D341Med (cell line): ENCODE measurements at places on chromosomes 5 and 9.
A peak's percentile ranks its signal among the peaks of the same experiment; 100 is the strongest.

GRCh38 chr5:163162645-163163044, 274.8 kb upstream of the CCNG1 start:
- DNase-seq = no peak

- DNase-seq = no peak
Observed at GRCh38 chr5:4571248-4571948, 568.7 kb upstream of the ADAMTS16 start.

DNA sequence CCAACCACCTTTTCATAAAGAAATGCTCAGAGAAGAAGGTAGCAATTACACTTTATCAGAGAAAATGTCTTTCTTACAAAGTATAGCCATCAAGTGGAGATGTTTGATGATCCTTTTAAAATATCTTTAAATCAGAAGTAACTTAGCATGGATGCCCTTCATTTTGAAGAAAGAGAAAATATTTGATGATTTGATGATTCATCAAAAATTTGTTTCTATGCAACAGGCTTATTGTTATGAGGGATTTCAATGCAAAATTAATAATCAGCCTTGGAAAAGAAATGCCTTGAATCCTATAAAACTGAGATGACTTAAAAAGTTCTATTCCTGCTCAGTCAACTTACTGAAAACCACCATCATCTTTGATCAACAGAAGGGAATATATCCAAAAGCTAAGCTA, 291.6 kb downstream of the MLLT3 start:
- no peak for DNase-seq

DNA sequence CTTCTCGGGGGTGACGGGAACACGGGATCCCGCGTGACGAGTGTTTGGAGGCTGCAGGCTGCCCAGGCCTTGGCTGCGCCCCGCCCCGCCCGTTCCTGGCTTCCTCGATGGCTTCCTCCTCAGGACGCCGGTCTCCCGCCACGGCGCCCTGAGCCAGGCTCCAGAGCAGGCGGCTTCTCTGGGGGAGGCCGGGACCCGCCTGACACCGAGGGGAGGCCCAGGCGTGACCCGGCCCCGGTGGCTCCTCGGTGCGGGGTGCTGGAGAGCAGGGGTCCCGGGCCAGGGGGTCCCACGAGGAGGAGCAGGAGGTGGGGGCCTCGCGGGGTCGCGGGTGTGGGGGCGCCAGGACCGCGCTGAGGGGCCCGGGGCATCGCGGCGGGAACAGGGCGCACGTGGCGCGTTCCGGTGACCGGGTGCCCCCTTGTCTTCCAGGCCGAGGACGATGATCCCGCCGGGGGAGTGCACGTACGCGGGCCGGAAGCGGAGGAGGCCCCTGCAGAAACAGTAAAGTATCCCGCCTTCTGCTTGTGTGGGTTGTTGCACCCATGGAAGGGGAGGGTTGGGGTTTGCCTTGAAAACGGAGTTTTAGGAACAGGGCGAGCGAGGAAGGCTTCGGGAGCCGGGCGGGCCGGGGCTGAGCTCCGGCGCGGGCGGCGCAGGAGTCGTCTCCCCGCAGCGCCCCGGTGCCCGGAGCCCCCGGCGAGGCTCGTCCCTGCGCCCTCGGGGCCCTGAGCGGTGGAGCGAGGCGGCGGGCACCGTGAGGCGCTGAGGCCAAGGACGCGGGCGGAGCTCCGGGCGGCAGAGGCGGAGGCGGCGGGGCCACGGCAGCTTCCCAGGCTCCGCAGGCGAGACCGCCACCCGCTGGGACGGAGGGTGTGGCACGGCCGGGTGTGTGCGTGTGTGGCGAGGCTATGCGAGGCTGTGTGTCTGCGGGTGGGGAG, 22.2 kb downstream of the AHRR start:
- peak; percentile 68 for DNase-seq

DNA sequence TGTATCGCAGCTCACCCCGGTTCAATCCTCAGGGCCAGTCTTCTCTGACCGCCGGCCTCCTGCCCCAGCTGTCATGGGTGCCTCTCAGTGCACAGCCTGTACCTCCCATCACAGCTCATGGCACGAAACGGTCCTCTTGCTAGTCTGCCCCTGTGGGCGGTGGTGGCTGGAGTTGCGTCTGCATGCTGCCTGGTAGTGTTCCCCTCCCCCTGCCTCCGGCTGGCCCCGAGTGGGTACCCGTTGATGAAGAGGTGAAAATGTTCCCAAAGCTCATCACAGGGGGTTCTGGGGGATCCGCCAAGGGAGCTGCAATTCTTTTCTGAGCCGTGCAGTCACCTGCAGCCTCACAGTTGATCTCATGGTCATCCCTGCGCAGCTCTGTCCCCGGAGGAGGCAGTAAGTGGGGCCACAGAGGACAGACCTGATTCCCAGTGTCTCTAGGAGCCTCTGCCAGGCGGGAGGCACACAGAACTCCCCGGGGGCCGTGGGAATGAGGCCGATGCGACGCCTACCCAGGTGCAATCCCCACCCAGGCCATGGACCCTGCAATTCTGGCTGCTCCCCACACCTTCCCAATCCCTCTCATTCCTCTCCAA, 34.7 kb upstream of the FIBCD1 start:
- no peak for DNase-seq

- no peak for DNase-seq
Observed at GRCh38 chr5:9251379-9251980, 294.4 kb downstream of the SEMA5A start.

GRCh38 chr5:147520450-147520849, 10.6 kb upstream of the DPYSL3 start:
- DNase-seq = no peak

- no peak for DNase-seq
Observed at GRCh38 chr9:33164138-33164809, 2.9 kb downstream of the B4GALT1 start.

DNA sequence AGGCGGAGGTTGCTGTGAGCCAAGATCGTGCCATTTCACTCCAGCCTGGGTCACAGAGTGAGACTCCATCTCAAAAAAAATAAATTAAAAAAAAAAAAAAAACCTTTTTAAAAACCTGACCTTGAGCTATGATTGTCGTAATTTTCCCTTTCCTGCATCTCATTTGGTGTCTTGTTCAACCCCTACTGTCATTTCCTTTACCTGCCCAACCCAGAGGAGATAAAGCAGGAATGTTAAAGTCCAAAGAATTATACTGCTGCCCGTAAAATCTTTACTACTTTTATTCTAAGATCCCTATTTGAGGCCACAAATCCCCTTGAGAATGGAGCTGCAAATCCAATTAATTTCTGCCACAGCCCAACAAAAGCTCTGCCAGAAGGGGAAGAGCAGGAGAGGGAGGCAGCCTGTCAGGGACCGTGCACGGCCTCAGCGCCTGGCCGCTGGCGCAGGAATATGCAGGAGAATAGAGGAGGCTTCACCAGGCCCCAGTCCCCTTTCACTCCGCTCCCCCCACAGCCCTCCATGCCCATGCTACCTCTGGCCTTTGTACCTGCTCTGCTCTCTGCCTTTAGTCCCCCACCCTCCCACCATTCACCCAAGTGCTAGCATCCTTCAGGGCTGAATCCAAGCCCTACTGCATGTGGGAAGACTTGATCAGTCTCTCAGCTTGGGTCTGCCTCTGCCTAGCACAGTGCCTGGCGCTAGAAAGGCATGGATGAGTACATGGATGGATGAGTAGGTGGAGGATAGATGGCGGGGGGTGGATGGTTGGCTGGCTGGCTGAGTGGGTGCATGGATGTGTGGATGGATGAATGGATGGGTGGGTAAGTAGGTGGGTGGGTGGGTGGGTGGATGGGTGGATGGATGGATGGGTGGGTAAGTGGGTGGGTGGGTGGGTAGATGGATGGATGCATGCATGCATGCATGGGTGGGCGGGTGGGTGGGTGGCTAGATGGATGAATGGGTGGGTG, 99.8 kb upstream of the SARDH start:
- DNase-seq = peak; percentile 77

- no peak for DNase-seq
Observed at GRCh38 chr5:175731756-175732465, 74.0 kb downstream of the HRH2 start.

- DNase-seq = no peak
Observed at GRCh38 chr5:127785098-127785927, 82.1 kb downstream of the CCDC192 start.

- no peak for DNase-seq
Observed at GRCh38 chr9:116355153-116355921, 201.7 kb downstream of the PAPPA start.

- DNase-seq = no peak
Observed at GRCh38 chr9:7137040-7137439, 379.3 kb downstream of the KDM4C start.

DNA sequence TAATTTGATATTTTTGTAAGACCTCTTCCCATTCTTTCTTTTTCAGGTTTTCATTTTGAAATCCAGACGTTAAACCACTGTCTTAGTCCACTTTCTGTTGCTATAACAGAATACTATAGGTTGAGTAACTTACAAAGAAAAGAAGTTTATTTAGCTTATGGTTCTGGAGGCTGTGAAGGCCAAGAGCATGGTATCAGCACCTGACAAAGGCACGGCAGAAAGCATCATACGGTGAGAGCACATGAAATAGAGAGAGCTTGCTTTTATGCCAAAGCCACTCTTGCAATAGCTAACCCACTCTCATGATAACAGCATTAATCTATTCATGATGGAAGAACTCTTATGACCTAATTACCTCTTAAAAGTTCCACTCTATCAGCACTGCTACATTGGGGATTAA, 255.6 kb upstream of the PDE4D start:
- no peak for DNase-seq

GRCh38 chr9:132806723-132807421, 71.2 kb downstream of the AK8 start:
- no peak for DNase-seq

GRCh38 chr5:15285901-15286583, 213.9 kb upstream of the FBXL7 start:
- DNase-seq = no peak

- DNase-seq = no peak
Observed at GRCh38 chr5:143004361-143005145, 234.4 kb downstream of the ARHGAP26 start.

DNA sequence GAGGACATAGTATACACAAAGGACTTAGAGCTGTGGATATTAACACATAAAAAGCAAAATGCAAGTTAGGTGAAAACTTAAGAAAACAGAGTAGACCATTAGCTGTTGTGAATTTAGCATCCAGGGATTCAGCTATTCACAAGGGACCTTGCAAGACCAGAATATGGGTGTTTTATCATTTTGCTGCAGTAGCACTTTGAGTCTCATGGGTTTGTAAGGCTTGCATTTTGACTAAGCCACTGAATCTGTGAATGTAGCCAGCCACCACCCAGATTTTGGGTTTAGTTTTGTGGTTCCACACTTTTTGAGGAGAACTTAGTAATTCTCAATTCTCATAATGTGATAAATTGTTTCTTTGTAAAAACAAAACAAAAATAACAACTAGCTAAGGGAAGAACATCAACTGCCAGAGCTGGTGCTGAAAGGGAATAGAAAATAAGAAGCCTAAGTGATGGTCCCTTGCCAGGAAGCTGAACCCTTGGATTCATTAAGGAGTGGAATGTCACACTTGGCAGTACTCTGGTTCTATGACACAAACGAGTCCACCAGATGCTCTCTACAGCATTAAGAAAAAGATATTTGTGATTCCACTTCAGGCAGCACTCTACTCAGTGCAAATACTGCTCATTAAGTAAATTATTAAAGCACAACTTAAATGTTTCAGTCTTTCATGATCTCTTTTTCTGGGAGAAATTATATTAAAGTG, 557.4 kb upstream of the ZNF462 start:
- DNase-seq = no peak

DNA sequence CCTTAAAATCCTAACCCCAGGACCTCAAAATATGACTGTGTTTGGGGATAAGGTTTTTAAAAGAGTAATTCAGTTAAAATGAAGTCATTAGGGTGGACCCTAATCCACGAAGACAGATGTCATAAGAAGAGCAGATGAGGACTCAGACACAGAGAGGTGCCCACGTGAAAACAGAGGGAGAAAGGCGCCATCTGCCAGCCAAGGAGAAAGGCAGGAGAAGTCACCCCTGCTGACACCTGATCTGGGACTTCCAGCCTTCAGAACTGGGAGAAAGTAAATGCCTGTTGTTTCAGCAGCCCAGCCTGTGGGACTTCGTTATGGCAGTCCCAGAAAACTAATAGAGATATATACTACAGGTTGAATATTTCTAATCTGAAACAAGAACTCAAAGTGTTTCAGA, 67.4 kb downstream of the ROR2 start:
- DNase-seq = peak; percentile 43

- no peak for DNase-seq
Observed at GRCh38 chr9:76873821-76874220, 32.1 kb downstream of the PRUNE2 start.

DNA sequence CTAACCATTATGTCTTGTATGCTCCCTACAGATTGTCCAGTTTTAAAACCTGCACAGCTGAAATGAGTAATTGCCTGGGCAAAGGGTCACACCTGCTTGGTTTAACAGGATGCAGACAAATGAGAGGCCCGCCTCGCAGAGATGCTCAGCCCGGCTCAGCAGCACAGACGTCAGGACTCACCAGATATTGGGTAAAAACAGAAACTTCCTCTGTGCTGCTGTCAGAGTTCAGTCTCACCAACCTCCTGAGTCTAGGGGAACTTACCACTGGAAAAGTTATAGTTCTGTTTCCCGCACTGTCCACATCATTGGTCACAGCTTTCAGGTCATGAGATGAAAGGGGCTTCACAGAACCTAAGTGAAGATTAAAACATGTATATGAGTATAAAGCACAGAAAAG, 152.5 kb downstream of the ESM1 start:
- no peak for DNase-seq

DNA sequence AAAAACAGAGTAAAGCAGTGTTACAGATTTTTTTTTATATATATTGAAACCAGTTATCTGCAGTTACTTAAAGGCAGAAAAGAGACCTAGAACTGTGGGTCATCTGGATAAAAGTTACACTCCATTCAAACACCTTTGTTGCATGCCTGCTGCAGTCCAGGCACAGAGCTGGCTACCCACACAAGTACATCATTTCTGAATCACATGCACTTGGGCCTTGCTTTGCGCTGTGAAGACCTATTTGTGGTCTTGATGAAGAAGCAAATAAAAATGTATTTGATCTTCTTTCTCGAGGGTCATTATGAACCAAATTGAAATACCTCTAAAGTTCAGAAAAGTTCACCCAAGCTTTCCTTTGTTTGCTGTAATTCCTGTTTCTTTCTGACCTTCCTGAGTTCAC, 503.0 kb upstream of the ZNF608 start:
- DNase-seq = no peak

DNA sequence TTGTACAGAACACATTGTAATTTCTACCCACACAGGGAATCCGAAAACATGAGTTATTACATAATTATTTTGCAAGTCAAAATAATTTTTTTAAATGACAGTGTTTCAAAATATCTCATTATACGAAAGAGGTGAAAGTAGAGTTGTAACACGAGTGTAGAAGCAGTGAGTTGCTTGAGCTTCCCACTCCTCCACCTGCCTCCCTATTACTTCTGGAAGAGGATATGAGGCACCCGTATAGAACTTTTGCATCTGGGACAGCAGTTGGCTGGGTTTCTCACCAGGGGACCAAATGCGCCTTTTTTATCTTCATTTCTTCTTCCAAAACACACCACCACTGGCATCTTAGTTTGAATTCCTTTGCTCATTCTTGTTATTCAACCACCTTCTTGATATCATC, 779.0 kb upstream of the COX7C start:
- no peak for DNase-seq

- DNase-seq = no peak
Observed at GRCh38 chr9:20994486-20994885, 37.0 kb downstream of the HACD4 start.
